Foreskin keratinocyte (primary cell): ENCODE measurements at places on chromosomes 6 and 20. TPM values are rescaled to one million over a fixed set of nuclear protein-coding genes. Genes with fewer than 3 reads are reported as not detected.

TBX18 gene
- not detected in 2 replicates for polyA plus RNA-seq

MUC22 gene
- not detected in 2 replicates for polyA plus RNA-seq

EDN3 gene
- not detected in 2 replicates for polyA plus RNA-seq

PTCRA gene
- polyA plus RNA-seq, result not detected in 2 replicates

FAXC gene
- polyA plus RNA-seq, result 12.6 and 12.8 TPM in 2 replicates

SPATS1 gene
- not detected in 2 replicates for polyA plus RNA-seq

NOTCH4 gene
- 0.18 and 0.21 TPM in 2 replicates for polyA plus RNA-seq

CPNE5 gene
- 0.08 TPM in 1 of 2 replicates, not detected in the other for polyA plus RNA-seq

VARS2 gene
- 18.1 and 21.5 TPM in 2 replicates for polyA plus RNA-seq

BFSP1 gene
- polyA plus RNA-seq, result 1.3 and 1.5 TPM in 2 replicates

TRIM38 gene
- polyA plus RNA-seq, result 2.9 and 3.0 TPM in 2 replicates
